ENCODE measurements at places on chromosomes 1 and 21.

DNA sequence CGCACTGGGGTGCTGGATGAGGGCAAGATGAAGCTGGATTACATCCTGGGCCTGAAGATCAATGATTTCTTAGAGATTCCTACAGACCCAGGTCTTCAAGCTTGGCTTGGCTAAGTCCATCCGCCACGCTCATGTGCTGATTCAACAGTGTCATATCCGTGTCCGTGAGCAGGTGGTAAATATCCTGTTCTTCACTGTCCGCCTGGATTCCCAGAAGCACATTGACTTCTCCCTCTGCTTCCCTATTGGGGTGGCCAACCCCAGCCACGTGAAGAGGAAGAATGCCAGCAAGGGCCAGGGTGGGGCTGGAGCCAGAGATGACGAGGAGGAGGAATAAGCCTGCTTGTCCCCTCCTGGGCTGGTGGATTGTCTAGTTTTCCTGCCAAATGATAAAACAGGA is 2.2 kb upstream of the CBR3 start:
- no peak for DNase-seq

- DNase-seq: no peak
These were observed 71.9 kb downstream of the CEP350 start for GRCh38 chr1:180026556-180026955.

DNA sequence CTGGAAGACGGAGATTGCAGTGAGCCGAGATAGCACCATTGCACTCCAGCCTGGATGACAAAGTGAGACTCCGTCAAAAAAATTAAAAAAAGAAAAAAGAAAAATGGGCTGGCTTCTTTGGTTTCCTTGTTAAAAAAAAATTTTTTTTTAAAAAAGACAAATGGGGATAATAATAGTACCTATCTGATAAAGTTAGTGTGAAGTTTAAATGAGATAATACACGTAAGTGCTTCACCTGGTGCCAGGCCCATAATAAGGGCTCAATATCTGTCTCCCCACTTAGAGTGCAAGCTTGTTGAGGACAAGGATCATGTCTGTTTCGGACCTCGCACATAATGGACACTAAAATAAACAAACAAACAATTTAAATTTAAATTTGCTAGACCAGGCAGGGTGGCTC is 30.0 kb upstream of the HTR1D start:
- DNase-seq: no peak

- DNase-seq: no peak
These were observed 80.6 kb downstream of the PAPPA2 start for GRCh38 chr1:176543360-176544129.

- DNase-seq: no peak
These were observed 94.0 kb downstream of the CCDC185 start for GRCh38 chr1:223486932-223487886.
